ENCODE measurements at places on chromosomes 2 and 18.
A peak's percentile ranks its signal among the peaks of the same experiment; 100 is the strongest.

DNA sequence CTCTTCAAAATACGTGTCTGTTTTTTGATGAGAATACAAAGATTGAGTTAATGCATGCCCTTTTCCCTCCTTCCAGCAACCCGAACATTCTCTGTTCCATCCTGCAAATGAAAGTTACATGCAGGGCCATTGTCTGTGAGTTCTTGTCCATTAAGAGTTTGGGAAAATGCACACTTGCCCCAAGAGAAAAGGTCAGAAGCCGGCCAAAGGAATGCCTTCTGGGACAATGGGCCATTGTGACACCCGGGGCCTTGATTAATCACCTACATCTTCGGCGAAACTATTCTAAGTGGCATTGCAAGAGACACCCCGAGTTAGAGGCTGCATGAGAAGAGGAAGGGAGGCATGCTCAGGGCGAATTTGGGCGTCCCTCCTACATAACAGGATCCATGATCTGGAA, 73.7 kb upstream of the COPS8 start:
- DNase-seq = no peak

- DNase-seq = no peak
These were observed 1.7 kb downstream of the IL1RL1 start for GRCh38 chr2:102313025-102313424.

DNA sequence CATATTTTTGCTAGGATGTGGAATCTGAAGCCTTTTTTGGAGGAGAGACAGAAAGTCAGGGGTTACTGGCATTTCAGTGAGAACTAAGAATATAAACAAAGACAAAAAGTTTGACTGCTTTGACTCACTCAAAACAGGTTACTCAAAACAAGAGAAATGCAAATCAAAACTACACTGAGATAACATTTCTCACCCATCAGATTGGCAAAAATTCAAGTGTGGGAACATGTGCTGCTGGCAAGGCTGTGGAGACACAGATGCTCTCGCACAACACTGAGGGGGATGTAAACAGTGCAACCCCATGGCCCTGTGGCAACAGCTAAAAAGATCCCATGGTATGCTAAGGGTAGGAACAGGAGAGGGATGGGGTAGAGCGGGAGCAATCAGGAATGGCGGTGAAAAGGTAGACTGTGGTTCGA, 86.6 kb downstream of the DTNB start:
- DNase-seq = no peak

GRCh38 chr2:239581352-239581901, 180.6 kb upstream of the HDAC4 start:
- no peak for DNase-seq

GRCh38 chr18:71643822-71644221, 900.3 kb downstream of the CBLN2 start:
- no peak for DNase-seq

GRCh38 chr18:78737006-78737915, 242.4 kb upstream of the SALL3 start:
- DNase-seq = no peak

DNA sequence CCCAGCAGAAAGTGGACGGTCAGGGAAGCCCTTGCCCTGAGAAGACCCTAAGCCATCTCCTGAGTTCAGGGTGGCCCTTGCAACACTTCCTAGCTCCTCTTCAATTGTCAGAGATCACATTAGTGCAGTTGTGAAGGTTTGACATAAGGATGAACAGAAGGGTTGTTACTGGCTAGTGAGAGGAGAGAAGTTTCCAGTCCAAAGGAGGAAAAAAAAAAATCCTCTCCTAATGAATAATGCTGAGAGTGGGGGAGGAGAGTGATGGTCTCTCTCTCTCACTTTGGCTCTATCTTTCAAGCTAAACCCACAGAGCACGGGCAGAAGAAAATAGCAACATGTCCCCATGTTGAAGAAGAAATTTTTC, 819.9 kb downstream of the BCL11A start:
- DNase-seq = no peak

DNA sequence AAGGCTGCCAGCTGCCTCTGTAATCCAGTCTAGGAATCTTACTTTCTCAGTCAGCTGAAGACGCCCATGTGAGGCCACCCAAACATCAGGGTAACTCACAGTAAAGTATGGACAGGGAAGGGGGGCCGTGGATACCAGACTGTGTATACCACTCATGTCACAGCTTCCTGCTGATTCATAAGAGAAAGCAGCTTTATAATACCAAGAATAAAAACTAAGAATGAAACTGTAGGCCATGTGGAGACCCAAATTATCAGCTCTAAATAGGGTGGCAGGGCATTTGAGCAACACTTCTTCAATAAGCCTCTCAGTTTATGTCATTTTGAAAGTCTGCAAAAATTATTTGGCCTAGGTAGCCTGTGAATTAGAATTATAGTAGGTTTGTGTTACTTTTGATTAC, 115.0 kb upstream of the CDCA7 start:
- no peak for DNase-seq

GRCh38 chr2:226979004-226979403, 143.2 kb downstream of the RHBDD1 start:
- DNase-seq = peak; percentile 25

DNA sequence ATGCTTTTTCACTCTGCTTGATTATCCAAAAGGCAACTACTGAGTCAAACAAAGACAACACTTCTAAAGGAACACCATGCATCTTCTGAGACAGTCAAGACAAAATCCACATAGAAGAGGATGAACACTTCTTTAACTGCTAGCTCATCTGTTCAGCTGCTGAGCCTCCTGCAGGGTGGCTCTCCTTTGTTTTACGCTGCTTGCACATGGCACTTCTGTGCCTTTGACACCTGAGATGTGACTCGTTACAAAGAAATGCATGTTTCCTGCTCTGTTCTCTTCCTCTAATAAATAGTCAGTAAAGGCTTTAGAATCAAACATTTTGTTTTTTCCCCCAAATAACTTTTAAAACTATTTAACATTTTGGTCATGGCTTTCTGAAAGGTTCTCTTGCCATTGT, 1129.4 kb downstream of the TDRD15 start:
- DNase-seq = no peak

DNA sequence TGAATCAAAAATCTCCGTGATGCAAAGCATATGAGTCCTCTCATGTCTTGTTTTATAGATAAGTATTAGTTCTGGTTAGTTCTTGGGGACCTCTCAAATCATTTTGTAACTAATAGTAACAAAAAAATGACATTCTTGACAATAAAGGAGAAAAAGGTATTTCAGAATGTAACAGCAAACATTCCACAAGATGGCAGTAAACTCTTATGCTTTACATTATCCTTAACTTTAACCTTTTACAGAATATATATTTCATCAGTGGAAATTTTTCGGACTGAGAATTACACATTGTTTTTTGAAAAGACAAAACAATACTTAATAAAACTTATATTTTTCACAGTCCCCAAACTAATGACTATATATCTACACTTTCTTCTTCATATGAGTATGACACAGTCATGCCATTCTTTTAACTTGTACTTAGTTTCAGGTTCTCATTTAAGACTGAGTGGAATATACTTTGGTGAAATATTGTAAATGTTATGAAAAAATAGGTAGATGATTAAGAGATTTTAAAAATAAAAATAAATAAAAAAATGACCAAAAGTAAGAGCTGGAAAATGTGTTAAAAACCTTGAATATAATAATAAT, 142.9 kb upstream of the NXPH2 start:
- no peak for DNase-seq

DNA sequence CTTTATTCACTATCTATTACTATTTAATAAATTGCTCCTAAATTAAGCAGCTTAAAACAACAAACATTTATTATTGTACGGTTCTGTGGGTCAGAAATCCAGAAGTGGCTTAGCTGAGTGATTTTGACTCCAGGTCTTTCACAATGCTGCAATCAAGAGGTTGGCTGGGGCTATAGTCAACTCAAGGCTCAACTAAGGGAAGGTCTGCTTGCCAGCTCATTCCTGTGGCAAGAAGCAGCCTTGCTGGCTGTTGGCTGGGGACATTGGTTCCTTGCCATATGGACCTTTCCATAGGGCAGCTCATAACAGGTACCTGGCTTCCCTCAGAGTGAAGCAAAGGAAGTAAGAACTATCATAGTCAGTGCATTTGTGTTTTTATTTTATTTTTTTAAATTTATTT, 5.0 kb upstream of the MRPL19 start:
- no peak for DNase-seq
